ENCODE measurements at places on chromosomes 7 and 10.

GRCh38 chr10:132407243-132407746 lies 10.3 kb downstream of the PWWP2B start:
- no peak for DNase-seq

GRCh38 chr10:110883924-110884323 lies 12.2 kb downstream of the PDCD4 start:
- DNase-seq = no peak

- no peak for DNase-seq
These were observed 82.6 kb downstream of the PRKG1 start for GRCh38 chr10:51156926-51157325.

- no peak for DNase-seq
These were observed 41.1 kb upstream of the HNRNPH3 start for GRCh38 chr10:68290736-68291135.

- no peak for DNase-seq
These were observed 75.3 kb upstream of the NKX6-2 start for GRCh38 chr10:132861116-132861691.

GRCh38 chr7:132500727-132501440 lies 75.4 kb downstream of the PLXNA4 start:
- no peak for DNase-seq

DNA sequence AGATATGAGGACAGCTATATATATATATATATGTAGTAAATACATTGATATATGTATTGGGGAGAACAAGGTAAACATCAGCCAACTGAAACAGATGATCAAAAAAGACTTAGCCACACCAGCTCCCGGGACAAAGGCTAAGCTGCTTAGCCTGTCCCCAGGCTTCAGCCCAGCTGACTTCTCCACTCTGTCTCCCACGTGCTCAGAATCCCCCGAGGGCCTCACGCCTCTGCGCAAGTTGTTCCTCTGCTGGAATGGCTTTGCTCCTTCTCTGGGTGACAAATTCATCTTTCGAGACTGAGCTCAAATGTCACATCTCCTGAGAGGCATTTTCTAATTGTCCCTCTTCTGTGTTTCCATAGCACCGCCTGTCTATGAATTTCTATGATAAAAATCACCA lies 8.6 kb upstream of the INSIG1 start:
- peak; percentile 19 for DNase-seq

DNA sequence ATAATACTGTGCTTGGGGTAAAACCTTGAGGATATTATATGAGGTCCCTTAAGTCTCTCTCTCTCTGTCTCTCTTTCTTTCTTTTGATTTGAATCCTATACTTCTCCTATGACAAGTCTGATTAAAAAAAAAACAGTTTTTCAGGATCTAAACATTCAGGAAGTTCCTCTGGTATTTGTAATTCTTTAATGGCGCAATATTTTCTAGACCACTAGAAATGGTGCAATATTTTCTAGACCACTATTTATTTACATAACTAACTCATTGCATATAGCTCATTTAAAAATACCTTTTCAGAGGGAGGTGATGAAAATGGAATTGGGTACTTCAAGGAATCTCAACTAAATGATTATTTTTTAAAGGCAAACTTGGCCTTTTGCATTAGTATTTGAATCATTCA lies 1235.3 kb downstream of the GATA3 start:
- DNase-seq = no peak

DNA sequence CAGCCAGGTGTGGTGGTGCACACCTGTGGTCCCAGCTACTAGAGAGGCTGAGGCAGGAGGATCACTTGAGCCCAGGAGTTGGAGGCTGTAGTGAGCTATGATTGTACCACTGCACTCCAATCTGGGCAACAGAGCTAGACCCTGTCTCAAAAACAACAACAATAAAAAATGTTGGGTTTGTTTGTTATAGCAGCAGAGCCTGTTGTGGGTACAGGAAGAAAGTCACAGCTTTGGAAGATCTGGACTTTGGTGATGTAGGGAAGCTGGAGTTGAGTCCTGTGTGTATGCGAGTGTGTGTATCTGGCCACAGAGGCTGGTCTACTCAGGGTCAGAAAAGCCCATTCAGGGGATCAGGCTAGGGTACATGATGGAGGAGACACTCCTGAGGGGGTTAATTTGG lies 3.9 kb downstream of the GRID2IP start:
- no peak for DNase-seq

DNA sequence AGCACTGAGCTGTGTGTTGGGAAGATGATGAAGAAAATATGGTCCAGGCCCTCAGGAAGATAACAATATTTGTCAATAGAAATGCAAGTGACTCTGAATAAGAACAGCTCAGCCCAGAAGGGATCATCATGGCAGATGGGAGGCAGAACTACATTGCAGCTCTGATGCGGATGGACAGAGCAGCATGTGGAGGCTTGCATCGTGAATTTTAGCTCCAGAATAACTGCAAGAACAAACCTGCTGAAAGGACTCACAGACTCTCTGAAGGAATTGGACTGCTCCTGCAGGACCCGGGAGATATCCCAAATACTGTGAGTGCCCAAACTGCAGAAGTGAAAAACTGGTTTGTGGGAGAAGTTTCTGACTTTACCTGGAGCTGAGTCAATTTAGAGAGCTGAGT lies 80.6 kb upstream of the LAMB4 start:
- no peak for DNase-seq

DNA sequence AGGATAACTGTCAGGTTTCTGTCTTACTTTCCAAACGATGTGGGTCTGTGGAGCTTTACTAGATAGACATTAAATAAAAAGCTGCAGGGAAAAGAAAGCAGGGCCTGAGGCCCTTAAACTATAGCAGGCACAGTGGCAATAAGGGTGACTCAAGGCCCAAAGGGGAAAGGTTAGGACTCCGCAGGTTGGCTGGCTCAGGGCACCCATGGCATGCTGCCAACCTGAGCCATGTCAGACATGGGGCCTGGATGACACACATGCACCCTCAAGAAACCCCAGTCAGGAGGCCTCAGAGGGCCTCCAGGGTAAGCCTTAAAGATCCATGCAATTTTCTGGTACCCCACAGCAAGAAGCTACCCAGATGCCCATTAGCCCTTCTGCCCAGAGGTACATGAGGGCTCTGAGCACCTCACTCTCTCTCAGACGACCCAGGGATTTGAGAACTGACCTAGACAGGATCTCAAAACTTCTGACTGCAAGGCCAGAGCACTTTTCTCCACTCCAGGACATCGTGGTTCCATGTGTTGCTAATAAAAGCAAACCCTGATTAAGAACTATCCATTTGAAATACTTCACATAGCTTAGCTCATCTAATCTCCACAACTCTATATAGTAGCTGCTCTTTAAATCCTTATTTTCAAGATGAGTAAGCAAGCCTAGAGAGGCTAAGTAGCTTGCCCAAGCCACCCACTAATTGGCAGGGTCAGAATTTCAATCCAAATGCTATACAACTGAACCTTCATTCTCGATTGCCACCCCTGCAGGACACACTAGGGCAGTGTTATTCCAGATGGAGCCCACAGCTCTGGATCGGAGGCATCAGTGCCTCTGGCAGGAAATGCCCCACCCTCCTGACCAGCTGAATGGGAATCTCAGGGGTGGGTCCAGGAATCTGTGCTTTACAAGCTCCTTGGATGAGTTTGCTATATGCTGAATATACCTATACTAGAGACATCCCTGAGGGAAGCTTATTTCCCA lies 132.5 kb upstream of the EFCAB10 start:
- no peak for DNase-seq

GRCh38 chr7:122850528-122850927 lies 35.7 kb downstream of the CADPS2 start:
- DNase-seq = no peak

DNA sequence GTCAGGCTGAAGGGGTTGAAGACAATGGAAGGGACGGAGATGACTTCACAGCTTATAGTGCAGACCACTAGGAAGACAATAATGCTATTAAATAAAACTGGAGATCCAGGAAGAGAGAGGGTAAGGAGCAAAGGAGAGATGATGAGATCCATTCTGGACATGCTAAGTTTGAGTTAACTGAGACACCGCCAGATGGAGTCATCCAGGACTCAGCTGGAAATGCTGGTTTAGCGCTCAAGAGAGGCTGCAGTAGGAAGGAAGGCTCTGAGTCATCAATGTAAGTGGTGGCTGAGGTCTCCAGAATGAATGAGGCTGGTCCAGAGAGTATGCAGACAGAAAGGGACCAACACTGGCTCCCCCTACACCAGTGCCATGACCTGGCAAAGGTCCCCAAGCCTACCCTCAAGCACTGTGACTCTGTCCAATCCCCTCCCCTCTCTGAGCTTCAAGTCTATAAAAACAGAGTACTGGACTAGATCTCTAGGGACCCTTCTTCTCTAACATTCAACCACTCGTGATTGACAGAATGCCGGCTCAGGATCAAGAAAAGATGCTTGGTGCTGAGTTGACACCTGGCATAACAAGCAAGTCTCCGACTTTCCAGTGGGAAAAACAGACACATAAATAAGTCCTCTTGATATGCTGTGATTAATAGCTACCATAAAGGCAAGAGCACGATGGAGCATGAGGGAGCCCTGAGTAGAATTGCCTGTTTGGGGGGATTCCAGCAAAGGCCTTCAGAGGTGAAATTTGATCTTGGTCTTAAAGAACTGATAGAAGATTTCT lies 8.9 kb downstream of the GFRA1 start:
- DNase-seq = no peak

- no peak for DNase-seq
These were observed 54.7 kb upstream of the LANCL2 start for GRCh38 chr7:55310287-55311025.

- no peak for DNase-seq
These were observed 104.4 kb downstream of the SEC23IP start for GRCh38 chr10:119996944-119997343.

DNA sequence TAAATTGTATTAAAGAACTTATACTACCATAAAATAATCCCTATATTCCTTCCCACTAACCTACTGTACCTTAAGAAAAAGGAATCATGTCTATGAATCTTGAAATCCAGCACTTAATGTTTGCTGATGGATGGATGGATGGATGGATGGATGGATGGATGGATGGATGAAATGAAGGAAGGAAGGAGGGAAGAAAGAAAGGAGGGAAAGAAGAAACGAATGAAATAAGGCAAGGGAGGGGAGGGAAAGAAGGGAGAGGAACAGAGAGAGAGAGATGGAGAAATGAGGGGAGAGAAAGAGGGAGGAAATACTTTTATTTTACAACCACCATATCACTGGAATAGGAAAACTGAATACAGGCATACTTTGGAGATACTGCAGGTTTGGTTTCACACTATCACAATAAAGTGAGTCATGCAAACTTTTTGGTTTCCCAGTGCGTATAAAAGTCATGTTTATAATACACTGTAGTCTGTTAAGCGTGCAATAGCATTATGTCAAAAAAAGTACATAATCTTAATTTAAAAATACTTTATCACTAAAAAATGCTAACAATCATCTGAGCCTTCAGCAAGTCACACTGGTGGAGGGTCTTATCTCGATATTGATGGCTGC lies 219.8 kb downstream of the CHCHD3 start:
- no peak for DNase-seq

DNA sequence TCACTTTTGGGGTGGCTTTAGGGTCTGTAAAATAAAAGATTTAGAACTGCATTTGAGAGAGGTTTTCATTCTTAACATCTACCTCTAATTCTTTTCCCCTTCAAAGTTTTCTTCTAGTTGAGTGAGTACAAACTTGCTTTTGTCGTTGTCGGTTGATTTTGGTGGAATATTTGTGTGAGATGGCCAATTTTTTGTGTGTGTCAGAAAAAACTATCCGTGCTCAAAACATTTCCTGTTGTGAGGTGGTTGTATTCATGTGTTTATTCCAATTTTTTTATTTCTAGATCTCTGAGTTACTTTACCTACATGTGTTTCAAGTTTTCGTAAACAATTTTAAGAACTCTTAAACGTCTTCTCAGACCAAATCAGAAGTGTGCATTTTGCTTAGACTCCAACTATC lies 1.6 kb downstream of the AHR start:
- DNase-seq = no peak

DNA sequence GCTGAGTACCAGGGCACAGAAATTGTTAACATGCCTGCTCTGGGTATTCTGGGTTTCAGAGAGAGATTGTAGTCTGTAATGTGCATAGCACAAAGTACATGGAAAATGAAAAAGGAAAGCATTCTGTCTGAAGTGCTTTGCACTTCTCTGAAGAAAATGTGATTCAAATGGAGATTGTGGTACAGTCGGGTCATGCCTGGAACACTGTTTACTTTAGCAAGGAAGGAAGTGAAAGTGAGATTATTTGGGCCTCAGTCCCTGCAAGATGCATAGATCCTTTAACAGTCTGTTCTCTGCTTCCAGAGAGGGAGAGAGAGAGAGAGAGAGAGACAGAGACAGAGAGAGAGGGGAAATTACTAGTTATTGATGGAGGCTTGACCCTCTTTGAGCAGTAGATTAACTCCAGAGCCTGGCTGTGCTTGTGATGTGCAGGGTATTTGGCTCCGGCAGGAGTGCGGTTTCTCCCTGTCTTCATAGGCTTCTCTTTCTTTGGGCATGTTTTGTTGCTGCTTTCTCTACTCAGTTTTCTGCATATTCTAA lies 5.4 kb downstream of the VWC2 start:
- no peak for DNase-seq

DNA sequence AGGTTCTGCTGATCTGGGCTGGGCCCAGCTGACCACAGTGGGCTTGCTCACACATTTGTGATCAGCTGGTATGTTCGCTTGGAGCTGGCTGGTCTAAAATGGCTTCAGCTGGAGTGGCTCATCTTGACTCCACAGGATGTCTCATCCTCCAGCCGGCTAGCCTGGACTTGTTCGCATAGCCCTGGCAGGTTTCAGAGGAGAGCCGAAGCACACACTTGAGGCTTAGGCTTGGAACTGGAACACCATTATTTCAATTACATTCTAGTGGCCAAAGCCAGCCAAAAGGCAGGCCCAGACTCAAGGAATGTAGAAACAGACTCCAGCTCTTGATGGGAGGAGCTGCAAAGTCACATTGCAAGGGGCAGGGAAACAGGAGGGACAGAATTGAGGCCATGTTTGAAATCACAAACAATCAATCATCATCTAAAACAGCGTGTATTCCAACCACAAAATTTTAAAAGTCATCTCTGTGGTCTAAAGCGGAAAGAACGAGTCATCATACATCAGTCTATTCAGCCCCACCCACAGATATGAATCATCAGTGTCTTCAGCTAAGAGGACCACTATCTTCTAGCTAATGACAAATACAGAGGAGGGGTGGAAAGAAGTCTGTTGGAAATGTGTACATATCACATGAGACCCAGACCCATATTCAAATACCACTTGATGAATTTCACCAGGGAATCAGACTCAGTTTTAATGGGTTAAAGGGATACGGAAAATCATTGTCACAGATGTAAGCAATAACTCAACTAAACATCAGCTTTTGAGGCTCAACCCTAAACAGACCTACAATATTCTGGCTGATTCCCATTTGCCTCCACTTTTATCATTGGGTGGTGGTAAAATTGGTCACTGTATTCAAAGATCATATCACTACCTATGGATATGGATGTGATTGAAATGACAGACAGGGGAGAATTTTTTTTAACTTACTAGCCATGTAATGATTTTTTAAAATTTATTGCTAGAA lies 139.0 kb upstream of the MKLN1 start:
- peak; percentile 63 for DNase-seq

- DNase-seq = no peak
These were observed 17.8 kb downstream of the LDB3 start for GRCh38 chr10:86685893-86686632.

GRCh38 chr7:31788883-31789680 lies 102.1 kb downstream of the PPP1R17 start:
- DNase-seq = no peak
